ENCODE measurements at places on chromosomes 7 and 10.

- DNase-seq, result no peak
Measured at GRCh38 chr10:49397036-49397999, 1.4 kb upstream of the DRGX start.

- no peak for DNase-seq
Measured at GRCh38 chr7:101536232-101536631, 92.9 kb downstream of the MYL10 start.

DNA sequence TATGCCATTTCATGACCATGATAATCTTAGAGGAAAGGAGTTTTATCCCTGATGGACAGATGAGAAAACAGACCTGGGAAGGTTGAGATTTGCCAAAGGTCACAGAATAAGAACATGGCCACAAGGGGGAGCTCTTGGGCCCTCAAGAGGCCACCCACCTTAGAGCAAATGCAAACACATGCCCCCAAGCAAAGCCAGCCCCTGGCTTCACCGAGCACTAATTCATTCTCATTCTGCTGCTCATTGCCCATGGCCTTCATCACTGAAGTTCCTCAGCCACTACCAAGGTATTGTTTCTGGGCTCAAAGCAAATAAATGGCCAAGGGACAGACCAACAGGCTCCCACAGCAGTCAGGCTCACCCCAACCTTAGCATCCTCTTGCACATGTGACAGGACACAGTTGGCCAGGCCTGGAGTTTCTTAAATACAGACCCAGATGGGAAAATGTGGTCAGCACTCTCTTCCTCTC, 44.2 kb downstream of the PDLIM1 start:
- no peak for DNase-seq

- no peak for DNase-seq
Measured at GRCh38 chr10:75696536-75696935, 265.1 kb downstream of the LRMDA start.

DNA sequence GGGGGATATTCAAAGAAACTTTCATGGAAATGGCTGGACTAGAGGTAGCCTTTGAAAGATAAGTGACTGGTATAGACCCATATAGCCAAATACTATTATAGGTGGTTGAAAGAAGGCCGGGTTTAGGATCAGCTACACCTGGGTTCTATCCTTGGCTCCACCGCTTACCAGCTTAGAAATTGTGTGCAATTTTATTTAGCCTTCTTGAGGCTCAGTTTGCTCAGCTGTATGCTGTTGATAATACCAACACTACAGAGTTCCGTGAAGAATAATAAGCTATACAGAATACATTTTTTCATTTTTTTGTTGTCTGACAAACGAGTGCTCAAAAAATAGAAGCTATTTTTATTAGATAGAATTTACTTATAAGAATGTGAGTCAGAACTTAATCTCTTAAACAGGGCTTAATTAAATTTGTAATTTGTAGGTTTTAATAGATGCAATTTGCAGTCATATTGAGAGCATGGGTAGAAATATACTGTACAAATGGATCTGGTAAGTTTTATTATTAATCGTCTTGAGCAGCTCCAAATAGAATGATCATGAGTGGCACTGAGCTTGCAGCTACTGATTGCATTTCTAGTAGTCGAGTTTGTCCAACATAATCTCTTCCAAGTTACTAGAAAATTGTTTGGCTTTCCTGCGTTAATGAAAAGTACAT, 164.3 kb upstream of the PHYHIPL start:
- DNase-seq, result no peak

GRCh38 chr10:48769706-48770435, 85.2 kb downstream of the WDFY4 start:
- no peak for DNase-seq

GRCh38 chr10:81215498-81215897, 659.5 kb upstream of the NRG3 start:
- no peak for DNase-seq

GRCh38 chr7:51789489-51789888, 472.9 kb upstream of the COBL start:
- no peak for DNase-seq
